ENCODE measurements at places on chromosomes 12 and 14. TPM values are rescaled to one million over a fixed set of nuclear protein-coding genes. Genes with fewer than 3 reads are reported as not detected.

The HHIPL1 gene
- total RNA-seq, result 2.5 TPM

DNA sequence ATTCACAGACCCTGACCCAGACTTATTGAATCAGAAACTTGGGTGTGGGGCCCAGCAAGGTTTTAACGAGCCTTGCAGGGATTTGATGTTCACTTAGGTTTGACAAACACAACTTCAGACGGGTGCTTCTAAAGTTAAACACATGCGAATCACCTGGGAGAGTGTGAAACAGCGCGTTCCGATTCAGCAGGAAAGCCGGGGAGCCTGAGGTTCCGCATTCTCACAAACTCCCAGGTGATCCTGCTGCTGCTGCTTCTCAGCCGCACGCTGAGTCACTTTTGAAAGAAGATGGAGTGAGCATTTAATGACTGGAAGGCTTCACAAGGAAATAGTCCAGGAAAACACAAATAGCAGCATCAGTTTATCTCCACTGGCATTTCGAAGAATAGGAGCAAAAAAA lies 44.2 kb upstream of the DDX11 start:
- no peak overlapping the region for H3K27ac ChIP-seq
- H3K4me1 ChIP-seq, result no peaks in the 10 kb centered on the region
- no peaks in the 10 kb centered on the region for H3K36me3 ChIP-seq

The ST8SIA1 gene
- total RNA-seq, result 5.6 TPM

- no peaks in the 10 kb centered on the region for H3K36me3 ChIP-seq
- DNase-seq, result no peak
- no peak overlapping the region for H3K4me3 ChIP-seq
- no peaks in the 10 kb centered on the region for H3K4me1 ChIP-seq
Observed at GRCh38 chr12:88360343-88360742, 218.2 kb downstream of the TMTC3 start.

DNA sequence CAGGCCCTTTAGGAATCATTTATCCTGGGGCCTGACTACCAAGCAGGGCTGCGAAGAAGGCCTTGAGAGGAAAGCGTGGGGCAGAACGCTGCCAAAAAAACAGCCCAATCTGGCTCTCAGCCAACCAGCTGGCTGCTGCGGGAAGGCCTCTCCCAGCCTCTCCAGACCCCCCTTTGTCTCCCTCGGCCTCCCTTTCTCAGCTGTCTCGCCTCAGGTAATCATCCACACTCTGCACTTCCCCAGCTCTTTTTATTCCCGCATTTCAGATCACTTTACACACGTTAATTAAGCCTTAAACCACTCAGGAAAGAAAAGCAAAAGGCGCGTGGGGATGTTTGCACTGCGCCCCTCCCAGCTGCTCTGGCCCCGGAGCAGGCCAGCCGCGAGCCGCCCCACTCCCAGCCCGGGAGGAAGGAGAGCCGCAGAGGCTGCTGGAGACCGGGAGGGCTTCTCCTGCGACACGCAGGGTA lies 208.2 kb upstream of the FOXN3 start:
- H3K27me3 ChIP-seq, result no peaks in the 10 kb centered on the region
- no peak overlapping the region for H3K4me3 ChIP-seq
- no peaks in the 10 kb centered on the region for H3K36me3 ChIP-seq
- H3K4me1 ChIP-seq, result peaks cover 6% of the 10 kb centered on the region
- DNase-seq, result peak; percentile 71

The OR11G2 gene
- total RNA-seq, result not detected

The PLEKHD1 gene
- 0.16 TPM for total RNA-seq

GRCh38 chr14:21997300-21997699 lies 323.7 kb upstream of the OR4E1 start:
- H3K4me3 ChIP-seq, result no peak overlapping the region
- H3K27me3 ChIP-seq, result no peaks in the 10 kb centered on the region
- H3K27ac ChIP-seq, result no peak overlapping the region
- H3K4me1 ChIP-seq, result no peaks in the 10 kb centered on the region
- no peaks in the 10 kb centered on the region for H3K36me3 ChIP-seq
- DNase-seq, result peak; percentile 54
